ENCODE measurements at places on chromosomes 5 and 9.

DNA sequence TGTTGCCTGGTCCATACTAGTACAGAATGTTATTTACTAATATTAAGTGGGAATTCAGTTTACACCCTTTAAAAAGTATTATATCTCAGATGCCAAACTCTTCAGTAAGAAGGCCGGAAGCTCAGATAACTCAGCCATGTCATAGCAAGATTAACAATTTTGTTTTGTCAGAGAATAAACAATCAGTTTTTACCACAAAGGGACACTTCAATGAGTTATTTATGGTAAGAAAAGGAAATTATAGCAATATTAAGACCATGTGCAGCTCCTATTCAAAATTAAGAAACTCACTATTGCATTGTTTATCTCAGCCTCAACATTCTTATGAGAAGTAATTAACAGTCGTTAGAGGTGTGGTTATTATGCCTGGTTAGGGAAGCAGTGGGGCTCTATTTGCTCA, 13.1 kb upstream of the ARL15 start:
- DNase-seq = no peak

GRCh38 chr5:63727583-63727982, 234.7 kb downstream of the HTR1A start:
- no peak for DNase-seq

- no peak for DNase-seq
These were observed 28.3 kb upstream of the NIPAL4 start for GRCh38 chr5:157431544-157432200.

- no peak for DNase-seq
These were observed 89.9 kb upstream of the HAPLN1 start for GRCh38 chr5:83810511-83810910.

- DNase-seq = no peak
These were observed 279.6 kb upstream of the GRAMD2B start for GRCh38 chr5:126143622-126144021.

GRCh38 chr9:72384710-72385485, 19.9 kb upstream of the ZFAND5 start:
- DNase-seq = no peak

All from psoas muscle (tissue), 8 donors.